Astrocyte of the cerebellum (primary cell): ENCODE measurements at places on chromosomes 16 and 17.

DNA sequence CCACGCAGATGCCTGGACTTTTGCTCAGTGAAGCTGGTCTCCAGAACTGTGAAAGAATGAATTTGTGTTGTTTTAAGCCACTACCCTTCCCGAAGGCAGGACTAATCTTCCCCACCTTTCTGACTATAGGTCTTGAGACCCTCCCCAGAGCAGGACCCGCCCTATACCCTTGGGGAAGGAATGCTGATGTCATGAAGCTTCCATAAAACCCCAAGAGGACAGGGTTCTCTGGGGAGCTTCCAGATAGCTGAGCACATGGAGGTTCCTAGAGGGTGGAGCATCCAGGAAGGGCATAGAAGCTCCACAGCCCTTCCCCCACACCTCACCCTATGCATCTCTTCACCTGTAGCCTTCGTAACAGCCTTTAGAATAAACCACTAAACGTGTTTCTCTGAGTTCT lies 287.8 kb downstream of the SOX9 start:
- no peak for DNase-seq

- no peak for DNase-seq
These were observed 72.9 kb upstream of the CLEC3A start for GRCh38 chr16:77949445-77949844.

GRCh38 chr17:47621293-47622179 lies 28.2 kb upstream of the KPNB1 start:
- DNase-seq, result peak; percentile 87

DNA sequence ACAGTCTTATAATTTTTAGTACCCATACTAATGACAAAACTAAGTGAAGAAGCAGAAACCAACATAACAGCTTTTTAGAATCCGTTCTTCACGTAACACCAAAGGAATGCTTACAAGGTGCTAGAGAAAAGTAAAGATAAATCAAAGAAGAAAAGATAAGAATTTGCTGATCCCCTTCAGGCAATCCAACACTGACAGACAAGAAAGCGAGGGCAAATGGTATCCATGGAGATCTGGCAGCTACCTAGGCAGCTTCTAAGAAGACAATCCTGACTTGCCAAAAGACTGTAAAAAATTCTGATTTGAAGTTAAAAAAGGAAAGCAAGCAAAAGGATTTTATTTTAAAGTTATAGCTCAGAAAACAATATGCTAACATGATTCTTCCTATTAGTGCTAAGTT lies 14.6 kb downstream of the BBS2 start:
- no peak for DNase-seq

GRCh38 chr17:55500103-55500502 lies 11.1 kb downstream of the SMIM36 start:
- DNase-seq, result no peak

GRCh38 chr17:11239379-11239970 lies 1.5 kb upstream of the SHISA6 start:
- DNase-seq, result no peak

DNA sequence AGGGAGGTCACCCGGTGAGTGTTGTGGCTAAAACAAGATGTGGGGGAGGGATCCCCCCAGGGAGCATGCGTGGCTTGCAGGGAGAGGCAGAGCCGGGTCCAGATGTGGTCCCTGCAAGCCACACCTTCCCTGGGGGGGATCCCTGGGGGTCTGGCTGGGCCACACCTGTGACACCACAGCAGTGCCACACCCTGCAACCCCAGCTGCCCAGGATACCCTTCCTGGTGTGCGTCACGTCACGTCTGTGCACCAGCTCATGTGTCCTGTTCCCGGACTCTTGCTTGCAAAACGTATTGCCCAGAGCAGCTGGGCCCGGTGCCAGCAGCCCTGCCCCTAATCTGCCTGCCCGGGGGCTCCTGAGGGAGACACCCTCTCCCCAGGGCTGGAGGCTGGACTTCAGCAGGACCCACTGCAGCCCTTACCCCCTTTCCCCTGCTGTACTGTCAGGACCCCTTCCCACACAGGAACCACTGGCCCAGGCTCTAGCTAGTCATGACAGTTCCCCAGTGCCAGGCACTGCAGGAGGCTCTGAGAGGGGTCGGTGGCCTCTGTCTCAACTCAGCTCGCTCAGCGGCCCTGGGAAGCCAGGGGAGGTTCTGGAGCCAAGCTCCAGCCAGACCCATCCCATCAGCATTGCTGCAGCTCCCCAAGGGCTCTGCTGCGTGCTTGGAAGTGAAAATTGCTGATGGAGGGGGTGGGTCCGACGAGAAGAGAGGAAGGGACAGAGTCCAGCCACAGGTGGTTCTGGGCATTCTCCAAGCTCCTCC lies 25.8 kb upstream of the ACSF3 start:
- DNase-seq, result no peak

- DNase-seq, result no peak
These were observed 83.7 kb downstream of the N4BP1 start for GRCh38 chr16:48526058-48526957.

DNA sequence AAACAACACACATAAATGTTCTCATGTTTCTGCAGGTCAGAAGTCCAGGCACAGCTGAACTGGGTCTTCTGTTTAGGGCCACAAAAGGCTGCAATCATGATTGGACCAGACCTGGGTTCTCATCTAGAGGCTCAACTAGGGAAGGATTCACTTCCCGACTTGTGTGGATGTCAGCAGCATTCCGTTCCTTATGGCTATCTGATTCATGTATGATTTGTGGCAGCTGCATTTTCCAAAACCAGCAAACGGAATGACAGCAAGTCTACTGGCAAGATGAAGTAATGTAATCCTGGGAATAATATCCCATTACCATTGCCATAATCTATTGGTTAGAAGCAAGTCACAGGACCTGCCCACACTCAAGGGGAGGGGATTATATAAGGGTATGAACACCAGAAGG lies 22.1 kb downstream of the CEP112 start:
- DNase-seq, result no peak
